Dermis blood vessel endothelial cell (primary cell): ENCODE measurements at places on chromosomes 3 and 15. TPM values are rescaled to one million over a fixed set of nuclear protein-coding genes. Genes with fewer than 3 reads are reported as not detected.

The CEMIP gene
- 0.51 and 0.85 TPM in 2 replicates for total RNA-seq

The MAP3K13 gene
- total RNA-seq, result 11.9 and 13.2 TPM in 2 replicates

The MAGEF1 gene
- total RNA-seq, result 12.4 and 12.9 TPM in 2 replicates

The ACSBG1 gene
- not detected in 2 replicates for total RNA-seq

The LSAMP gene
- not detected in 2 replicates for total RNA-seq

The GP9 gene
- not detected in 2 replicates for total RNA-seq

The MTHFS gene
- total RNA-seq, result 8.7 and 13.1 TPM in 2 replicates

The ATP2C1 gene
- 88.0 and 136 TPM in 2 replicates for total RNA-seq
